ENCODE measurements at places on chromosomes 13 and 19. TPM values are rescaled to one million over a fixed set of nuclear protein-coding genes. Genes with fewer than 3 reads are reported as not detected.

DNA sequence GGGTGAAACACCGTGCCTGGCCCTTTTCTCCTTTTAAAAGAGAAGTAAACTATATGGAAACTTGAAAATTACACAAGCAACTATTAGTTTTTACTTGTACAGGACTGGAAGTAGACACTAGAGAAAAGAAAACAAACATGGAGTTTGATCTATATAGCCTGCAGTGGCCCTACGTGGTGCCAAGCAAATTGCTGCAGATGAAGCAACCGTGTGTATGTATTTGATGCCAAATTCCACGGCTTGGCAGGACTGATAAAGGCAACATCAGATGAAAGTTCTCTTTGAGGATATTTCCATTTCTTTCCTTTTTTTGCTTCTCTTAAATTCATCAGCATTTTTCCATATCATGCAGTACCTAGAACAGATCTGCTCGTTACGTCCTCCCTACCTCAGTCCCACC lies 49.8 kb downstream of the ATP8A2 start:
- DNase-seq = no peak

- DNase-seq = no peak
These were observed 77.7 kb upstream of the PRR20A start for GRCh38 chr13:57063007-57063406.

- DNase-seq = peak; percentile 22
These were observed 33.7 kb upstream of the ZNF724 start for GRCh38 chr19:23283925-23284324.

DNA sequence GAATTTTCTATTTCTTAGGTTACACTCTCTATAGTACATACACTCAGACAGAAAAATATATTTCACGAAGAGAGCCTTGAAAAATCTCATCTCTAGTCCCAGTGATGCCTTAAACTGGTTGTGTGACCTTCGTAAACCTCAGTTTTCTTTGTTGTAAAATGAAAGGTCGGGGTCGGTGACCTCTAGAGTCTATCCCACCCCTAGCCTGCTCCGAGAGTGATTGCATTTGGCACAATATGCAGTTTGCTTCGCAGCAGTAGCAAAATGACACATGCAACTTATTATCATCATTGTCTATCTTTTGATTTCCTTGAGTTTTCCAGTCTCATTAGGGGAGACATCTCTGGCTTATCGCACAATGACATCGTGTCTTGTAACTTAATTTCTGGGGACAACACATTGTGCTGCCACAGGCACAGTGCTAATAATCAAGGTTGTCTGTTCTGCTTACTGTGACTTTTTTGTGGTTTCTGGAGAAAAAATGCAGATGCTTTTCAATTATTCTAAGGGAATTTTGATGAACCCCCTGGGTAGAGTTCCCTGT lies 115.0 kb downstream of the GGACT start:
- no peak for DNase-seq

GRCh38 chr13:64855506-64855905 lies 2374.6 kb downstream of the PCDH9 start:
- peak; percentile 38 for DNase-seq

DNA sequence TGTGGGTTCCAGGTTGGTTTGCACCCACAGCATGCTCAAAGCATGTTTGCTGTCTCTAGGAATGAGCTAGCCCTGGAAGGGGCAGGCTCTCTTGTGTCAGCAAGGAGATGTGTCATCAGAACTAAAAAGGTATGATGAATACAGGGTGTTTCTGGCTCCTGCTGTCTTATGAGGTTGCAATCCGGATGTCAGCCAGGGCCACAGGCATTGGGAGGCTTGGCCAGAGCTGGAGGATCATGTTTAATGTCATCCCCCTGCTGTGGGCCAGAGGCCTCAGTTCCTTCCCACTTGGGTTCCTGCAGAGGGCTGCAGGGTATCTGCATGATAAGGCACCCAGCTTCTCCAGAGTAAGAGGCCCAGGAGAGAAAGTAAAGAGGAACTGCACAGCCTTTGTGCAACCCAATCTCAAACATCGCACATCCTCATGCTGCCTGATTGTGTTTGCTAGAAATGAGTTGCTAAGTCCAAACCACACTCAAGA lies 193.6 kb downstream of the COL4A1 start:
- no peak for DNase-seq

ZNF90 gene
- 4.1 TPM for total RNA-seq

PNMA8B gene
- total RNA-seq = 2.6 TPM

OR10H1 gene
- not detected for total RNA-seq

- DNase-seq = no peak
These were observed 131.5 kb upstream of the USP29 start for GRCh38 chr19:56988299-56988698.

TJP3 gene
- total RNA-seq = 5.4 TPM

ZNF225 gene
- total RNA-seq = 7.2 TPM

C1QTNF9B gene
- total RNA-seq = not detected

DNA sequence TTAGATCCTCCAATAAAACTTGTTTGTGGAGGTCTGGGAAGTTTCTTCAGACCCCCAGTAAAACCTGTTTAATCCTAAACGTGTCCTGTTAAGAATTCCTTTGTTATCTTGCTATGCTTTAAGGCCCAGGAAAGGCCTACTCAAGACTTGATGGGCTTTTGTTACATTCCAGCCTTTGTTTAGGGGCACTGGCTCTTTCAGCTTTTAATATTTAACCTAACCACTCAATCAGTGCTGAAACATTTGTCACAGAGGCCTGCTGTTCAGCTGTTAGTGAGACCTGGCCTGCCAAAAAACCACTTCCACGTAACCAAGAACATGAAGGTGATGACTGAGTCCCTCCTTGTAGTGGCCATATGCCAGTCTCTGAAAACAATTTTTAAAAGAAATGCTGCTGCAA lies 41.7 kb downstream of the PCDH17 start:
- DNase-seq = peak; percentile 15

GRCh38 chr19:43351998-43352746 lies 1.3 kb upstream of the CD177 start:
- DNase-seq = no peak
